ENCODE measurements at places on chromosomes 11 and 22.

GRCh38 chr11:33898957-33899356, 7.1 kb upstream of the LMO2 start:
- no peak for DNase-seq

GRCh38 chr11:48040830-48041444, 60.6 kb downstream of the PTPRJ start:
- no peak for DNase-seq

DNA sequence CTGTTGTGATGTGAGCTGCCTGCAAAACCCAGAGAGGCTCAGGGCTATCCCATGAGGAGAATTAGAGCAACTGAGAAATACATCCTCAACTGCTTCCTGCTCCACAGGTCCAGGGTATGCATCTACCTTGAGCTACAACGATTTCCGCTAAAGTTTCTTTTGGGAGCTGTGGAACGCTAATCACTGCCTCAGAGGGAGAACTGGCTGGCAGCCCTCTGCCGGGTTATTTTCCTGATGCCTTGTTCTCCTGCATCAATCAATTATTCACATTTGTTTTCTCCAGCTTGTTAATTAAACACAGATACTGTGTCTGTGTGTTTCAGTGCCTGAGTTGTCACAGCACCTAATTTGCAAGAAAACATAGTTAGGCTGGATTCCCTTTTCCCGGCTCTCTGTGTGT, 211.1 kb upstream of the PLET1 start:
- DNase-seq = no peak

DNA sequence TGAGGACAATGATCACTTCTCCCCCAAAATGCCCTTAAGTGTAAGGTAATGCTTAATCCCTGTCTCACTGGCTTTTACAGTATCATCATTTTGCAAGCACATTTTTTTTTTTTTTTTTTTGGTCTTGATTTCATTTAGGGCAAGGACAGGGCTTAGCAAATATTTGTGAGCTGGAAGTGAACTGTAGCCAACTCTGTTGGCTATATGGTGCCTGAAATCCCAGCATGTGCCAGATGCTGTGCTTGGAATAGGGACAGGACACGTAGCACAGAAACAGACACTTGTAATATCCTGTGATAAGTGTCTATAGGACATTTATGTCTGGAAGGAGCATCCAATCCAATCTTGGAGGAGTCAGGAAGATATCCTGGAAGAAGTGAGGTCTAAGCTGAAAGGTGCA, 198.3 kb downstream of the NAV2 start:
- no peak for DNase-seq

- DNase-seq = no peak
Measured at GRCh38 chr11:12274558-12275197, 102.7 kb upstream of the PARVA start.
